ENCODE measurements at places on chromosomes 6 and 20. TPM values are rescaled to one million over a fixed set of nuclear protein-coding genes. Genes with fewer than 3 reads are reported as not detected.

HLA-DQA2 gene
- not detected for polyA plus RNA-seq

TUBB gene
- polyA plus RNA-seq, result 313 TPM

ZSWIM3 gene
- polyA plus RNA-seq, result 1.1 TPM

C20orf202 gene
- 0.27 TPM for polyA plus RNA-seq

BMP7 gene
- polyA plus RNA-seq, result 28.7 TPM

HLA-DPB1 gene
- polyA plus RNA-seq, result 8.7 TPM

PDE7B gene
- polyA plus RNA-seq, result 0.64 TPM

GSTA3 gene
- not detected for polyA plus RNA-seq

BTN1A1 gene
- not detected for polyA plus RNA-seq

OOEP gene
- polyA plus RNA-seq, result 0.34 TPM

HTR1E gene
- not detected for polyA plus RNA-seq

SULF2 gene
- polyA plus RNA-seq, result 153 TPM

RAMACL gene
- polyA plus RNA-seq, result 0.26 TPM

TGM3 gene
- 2,175 TPM for polyA plus RNA-seq

GTSF1L gene
- polyA plus RNA-seq, result not detected

SLC22A23 gene
- polyA plus RNA-seq, result 12.5 TPM

CDH26 gene
- 3.8 TPM for polyA plus RNA-seq

STX11 gene
- polyA plus RNA-seq, result 7.1 TPM

PCMTD2 gene
- polyA plus RNA-seq, result 22.0 TPM

Data from esophagus (tissue), 2 donors.